ENCODE measurements at places on chromosomes 7 and 10.

DNA sequence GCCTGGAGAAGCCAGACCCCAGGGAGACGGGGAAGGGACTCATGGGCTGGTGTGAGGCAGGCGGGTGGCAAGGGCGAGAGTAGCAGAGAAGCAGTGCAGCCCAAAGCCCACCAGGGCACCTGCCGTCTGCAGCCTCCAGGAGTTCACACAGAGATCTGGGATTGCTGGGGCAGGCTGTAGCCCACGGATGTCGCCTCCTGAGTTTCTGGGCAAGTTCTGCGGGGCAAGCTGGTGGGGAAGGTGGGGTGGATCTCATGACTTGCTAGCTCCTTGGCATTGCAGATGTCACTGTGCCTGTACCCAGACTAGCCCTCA is 6.0 kb downstream of the ADCK2 start:
- DNase-seq, result no peak

DNA sequence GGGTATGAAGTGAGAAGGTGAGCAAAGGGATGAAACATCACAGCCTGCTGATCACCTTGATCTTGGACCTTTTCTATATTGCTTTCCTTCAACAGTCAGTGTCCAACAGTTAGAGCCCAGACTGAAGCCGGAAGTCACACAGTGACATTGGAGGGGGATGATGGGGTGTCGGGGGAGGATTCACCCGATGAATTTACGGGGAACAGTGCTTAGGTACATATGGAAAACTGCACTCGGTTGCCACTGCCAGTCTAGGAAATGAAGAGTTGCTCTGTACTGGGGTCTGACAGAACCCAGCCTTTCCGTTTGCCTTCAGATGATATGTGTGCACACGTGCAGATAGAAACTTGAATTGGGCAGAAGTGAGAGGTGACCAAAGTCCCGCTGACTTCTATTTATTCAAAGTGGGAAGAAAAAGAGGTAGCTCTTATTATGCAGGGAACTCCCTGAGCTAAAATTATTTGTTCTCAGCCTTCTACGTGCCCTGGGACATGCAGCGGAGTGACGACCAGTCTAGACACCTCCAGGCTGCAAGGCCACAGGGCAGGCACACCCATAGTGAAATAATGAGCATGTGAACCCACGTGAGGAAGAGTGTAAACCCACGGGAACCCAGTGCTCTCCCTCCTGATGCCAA is 107.2 kb upstream of the INHBA start:
- DNase-seq, result no peak

DNA sequence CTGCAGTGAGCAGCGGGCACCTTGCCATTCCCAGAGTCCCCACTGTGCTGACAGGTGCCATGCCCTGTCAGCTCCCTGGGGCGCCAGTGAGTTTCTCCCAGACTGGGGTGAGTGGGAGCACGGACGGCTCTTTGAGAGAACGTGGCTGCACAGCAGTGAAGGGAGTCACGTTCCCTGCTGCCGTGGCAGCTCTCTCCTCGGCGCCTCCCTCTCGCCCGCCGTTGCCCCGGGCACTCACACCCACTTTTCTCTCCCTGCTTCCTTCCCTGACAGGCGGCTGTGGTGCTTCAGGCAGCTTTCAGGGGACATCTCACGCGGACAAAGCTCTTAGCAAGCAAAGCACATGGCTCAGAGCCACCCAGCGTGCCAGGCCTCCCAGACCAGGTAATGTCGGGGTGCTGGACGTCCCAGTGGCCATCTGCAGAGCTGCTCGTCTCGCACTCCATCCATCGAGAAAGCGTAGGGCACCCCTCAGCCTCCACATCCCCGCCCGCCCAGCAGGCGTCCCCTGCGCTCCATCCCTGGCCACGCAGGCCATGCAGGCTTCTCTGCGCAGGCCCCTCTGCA is 27.1 kb upstream of the TTYH3 start:
- DNase-seq, result no peak

DNA sequence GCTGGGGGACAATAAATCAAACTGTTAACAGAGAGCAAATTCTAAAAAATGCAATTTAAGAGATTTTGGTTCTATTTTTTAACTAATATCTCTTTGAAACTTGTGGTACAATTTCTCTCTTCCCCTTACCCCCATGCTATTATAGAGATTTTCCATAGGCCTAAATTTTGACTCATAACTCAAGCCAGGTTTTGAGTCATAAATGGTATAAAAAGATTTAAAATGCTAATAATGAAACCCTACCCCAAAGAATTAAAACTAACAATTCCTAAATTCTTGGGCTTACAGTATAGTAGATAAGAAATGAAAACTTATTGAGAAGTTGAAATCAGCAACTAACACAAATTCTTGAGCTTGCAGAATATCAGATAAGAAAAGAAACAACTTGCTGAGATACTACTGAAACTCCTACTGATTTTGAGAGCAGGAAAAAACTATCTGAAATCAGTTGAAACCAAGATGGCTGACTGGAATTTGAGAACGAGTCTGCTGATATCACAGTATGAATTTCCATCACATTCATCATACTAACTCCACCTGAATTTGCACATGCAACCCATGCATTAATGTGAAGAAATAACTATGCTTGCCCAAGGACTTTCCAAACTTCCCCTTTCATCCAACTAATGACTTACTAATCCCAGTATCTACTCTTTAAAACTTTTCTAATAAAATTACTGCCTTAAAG is 36.3 kb downstream of the POT1 start:
- DNase-seq, result no peak

DNA sequence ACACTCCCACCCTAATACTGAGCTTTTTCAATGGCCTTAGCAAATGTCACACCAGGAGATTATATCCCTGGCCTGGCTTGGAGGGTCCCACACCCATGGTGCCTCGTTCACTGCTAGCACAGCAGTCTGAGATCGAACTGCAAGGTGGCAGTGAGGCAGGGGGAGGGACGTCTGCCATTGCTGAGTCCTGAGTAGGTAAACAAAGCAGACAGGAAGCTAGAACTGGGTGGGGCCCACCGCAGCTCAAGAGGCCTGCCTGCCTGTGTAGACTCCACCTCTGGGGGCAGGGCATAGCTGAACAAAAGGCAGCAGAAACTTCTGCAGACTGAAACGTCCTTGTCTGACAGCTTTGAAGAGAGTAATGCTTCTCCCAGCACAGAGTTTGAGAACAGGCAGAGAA is 338.9 kb upstream of the MBL2 start:
- DNase-seq, result no peak

- DNase-seq, result no peak
Observed at GRCh38 chr7:36606153-36606975, 117.9 kb downstream of the AOAH start.

DNA sequence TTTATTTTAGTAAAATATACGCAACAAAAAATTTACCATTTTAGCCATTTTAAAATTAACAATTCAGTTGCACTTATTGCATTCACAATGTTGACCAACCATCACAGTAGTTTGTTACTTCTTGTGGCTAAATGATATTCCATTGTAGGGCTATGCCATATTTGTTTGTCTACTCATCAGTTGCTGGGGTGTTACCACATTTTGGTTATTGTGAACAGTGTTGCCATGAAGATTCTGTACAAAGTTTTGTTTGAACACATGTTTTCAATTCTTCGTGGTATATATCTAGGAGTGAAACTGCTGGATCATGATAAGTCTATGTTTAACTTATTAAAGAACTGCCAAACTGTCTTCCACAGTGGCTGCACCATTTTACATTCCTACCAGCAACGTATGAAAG is 46.3 kb upstream of the ZNF365 start:
- DNase-seq, result no peak

DNA sequence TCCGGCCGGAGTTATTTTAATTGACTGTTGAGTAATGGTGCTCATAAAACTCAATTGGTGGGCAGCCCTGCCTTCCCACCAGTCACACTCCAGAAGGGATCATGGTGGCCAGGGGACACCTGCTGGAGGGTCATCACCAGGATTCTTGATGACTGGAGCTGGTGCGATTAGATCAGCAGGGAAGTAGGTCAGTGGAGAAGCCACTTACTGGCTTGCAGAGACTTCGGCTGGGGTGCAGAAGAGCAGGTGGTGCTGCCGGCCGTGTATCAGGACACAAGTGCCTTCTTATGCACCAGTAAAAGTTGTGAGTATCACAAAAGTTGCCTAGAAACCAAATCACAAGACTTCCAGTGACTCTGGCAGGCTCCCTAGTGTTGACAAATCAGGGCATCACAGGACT is 82.6 kb upstream of the CHCHD3 start:
- DNase-seq, result no peak

DNA sequence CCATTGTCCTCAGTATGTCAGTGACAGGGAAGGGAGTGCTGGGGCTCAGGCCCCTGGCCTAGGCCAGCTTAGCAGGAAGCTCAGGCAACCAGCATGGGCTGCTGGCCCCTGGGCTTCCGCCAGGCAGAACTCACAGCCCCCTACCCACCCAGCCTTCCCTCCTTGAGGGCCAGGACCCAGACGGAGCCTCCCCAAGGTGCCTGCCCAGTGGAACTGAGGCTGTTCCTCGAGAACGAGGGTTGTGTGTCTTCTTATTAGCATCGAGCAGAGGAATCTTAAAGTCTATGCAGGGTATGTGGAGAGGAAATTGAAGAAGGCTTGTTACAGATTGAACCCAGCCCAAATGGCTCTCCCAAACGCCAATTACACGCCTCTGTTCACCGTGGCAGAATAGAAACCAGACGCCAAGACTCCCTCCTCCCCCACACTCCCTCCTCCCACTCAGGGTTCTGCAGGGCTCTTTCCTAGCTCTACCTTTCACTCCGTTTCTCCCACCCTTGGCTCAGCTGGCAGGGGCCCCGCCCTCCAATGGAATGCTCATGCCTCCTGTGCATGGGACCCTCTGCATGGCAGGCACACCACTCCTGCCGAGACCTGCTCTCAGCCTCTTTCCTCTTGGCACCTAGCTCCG is 134.4 kb downstream of the ZMIZ1 start:
- no peak for DNase-seq

- no peak for DNase-seq
Observed at GRCh38 chr7:71509381-71509780, 377.4 kb downstream of the GALNT17 start.

DNA sequence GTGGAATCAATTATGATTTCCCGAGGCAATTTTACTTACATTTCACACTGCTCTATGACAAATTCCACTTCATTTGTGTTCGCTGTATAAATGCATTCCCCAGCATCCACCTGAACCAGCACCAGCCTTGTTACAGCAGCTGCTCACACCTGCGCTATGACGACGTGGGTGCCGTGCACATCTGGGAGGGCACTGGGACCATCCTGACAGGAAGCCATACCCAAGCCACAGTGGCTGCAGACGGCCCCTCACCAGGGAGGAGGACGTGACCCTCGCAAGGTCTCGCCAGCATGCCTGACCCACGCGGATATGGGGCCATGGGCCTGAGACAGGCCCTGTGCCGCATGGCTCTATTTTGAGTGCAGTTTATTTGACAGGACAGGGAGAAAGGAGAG is 201.3 kb downstream of the MAD1L1 start:
- no peak for DNase-seq

DNA sequence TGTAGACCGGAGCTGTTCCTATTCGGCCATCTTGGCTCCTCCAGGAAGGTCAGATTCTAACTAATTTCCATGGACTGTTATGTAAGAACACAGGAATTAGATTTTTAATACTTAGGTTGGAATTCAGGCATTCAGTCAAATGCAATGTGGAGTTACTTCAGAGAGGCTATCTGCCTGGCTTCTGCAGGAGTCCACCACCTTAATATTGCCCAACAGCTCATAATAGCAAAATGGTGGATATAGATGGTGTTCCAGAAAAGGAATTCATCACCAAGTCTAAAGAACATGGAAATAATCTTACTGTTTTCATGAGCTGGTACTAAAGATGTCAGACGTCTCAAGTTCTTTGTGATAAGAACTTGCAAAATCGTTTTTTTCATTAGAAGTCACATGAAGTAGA is 39.5 kb downstream of the CRHR2 start:
- no peak for DNase-seq

DNA sequence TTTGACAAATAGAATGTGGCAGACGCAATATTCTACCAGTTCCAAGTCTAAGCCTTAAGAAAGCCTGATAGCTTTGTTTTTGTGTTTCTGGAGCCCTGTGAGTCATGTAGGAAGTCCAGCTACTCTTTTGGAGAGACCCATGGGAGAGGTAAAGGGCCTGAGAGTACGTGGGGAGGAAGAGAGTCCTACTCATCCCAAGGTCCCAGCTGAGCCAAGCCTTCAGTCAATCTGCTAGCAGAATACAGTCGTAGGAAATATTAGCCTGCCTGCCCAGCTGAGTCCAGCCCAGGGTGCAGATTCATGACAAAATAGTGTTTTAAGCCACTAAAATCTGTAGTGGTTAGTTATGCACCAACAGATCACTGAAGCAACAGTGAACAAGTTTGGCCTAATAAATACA is 9.0 kb upstream of the GNA12 start:
- DNase-seq, result no peak

GRCh38 chr7:21358648-21359047 is 69.2 kb upstream of the SP4 start:
- DNase-seq, result no peak

- DNase-seq, result no peak
Observed at GRCh38 chr10:131444862-131445461, 133.4 kb upstream of the TCERG1L start.

DNA sequence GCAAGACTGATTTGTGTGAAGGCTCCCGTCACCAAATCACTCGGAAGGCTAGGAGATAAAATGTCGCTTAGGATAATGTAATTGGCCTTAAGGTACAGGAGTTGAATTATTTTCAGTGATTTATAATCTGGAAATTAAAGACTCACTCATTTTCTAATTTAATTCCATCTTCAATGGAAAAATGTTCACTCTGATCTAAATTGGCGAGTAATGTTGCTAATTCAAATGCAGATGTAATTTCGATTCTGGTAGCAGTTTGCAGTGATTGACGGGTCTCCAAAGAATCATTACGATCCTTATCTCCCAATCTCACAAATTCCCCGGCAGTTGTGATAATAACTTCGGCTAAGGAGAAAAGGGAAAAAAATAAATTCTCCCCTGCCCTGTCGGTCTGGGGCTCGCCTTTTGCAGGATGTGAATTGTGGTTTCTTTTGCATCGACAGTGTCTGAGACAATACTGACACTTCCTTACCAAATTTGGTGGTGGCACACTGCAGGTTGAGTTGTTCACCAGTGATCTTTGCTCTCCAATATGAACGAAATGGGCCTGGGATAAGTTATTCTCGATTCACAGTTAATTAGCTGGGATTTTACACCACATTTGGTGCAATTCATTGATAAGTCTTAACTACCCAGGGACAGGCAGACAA is 215.1 kb upstream of the GPR26 start:
- no peak for DNase-seq

DNA sequence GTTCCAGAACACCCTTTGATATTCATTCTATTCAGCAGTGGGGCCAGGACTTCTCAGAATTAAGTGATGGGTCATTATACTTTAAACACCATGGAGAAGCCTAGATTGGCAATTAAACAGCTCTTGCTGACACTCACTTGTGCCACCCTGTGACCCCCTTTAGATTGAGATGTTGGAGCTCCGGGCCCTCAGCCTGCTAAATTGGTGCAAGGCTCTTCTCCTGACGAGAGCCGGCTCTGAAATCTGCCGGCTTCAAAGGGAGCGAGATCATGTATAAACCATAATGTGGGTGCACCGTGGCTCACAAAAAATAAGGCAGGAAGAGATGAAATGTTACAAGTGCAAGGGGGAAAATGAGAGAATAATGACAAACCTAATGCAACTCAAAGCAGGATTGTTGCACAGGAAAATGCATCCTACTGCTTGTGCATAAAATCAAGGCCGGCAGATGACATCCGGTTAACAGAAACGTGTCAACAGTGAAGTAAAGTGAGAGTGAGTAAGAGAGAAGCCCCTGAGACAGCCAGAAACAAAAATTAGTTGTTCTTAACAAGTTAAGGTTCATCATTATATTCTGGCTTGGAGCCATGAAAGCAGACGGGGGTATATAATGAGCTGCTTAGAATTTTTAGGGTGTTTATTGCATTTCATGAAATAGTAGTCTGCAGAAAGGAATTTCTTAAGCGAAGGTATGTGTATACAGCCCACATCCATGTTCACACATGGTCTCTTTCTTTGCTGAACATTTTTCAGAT is 198.2 kb downstream of the TCF7L2 start:
- DNase-seq, result no peak
